RWPE2 (cell line): ENCODE measurements at places on chromosomes 11 and 22.

- no peak for DNase-seq
These were observed 57.6 kb downstream of the SMIM38 start for GRCh38 chr11:69213316-69213715.

DNA sequence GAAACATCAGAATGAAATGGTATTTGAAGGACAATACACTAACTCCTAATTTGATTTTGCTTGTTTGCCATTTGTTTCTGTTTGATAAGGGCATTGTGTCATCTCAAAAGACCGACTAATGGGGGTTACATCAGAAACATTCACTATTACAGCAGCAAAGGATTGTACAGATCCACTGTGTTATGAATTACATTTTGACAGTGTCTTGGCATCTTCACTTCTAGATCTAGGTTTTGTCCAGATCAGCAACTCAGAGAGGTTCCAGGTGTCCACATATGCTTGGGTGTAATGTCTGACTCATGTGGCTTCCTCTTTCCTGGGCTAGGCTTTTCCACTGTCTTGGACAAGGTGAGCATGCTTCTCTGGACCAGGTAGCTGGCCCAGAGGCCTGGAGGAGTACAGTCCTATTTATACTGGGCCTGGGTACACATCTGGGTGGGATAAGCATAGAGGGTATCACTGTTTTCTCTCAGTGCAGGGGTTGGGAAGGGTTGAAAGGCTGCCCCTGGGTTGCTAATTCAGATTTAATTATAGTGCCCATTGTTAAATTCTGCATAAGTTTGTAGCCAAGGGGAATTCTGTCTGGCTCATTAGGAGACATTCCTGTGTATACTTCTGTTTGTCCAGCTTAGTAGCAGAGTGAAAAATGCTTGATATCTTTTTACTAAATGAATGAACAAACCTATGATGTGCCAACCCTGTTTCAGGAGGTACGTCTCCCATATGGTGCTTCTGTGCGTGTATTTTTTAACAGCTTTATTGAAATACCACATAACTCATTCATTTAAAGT is 23.8 kb downstream of the DDI1 start:
- DNase-seq: no peak

DNA sequence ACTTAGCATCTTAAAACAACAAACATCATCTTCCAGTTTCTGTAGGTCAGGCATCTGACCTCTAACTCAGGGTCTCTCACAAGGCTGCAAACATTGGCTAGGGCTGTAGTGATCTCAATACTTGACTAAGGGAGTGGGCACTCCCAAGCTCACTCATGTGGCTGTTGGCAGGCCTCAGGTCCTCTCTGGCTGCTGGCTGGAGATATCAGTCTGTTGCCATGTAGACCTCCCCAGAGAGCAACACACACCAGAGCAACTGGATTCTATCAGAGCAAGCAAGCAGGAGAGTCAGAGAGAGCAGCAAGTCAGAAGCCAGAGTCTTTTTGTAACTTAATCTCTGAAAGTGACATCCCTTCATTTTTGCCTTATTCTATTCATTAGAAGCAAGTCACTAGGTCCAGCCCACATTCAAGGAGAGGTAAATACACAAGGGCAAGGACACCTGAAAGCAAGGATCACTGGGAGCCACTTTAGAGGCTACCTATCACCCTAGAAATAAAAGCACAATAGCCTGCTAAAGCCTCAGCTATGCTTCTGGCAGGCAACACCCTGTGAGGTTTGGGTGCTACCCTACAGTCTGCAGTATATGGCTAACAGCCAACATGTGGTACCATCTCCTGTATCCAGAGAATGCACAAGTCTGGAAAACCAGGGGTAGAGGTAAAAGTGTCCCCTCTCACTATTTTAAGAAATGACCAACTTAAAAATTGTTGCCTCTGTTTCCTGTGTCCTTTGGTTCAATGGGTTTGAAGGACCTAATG is 33.5 kb upstream of the CD44 start:
- DNase-seq: no peak

- no peak for DNase-seq
These were observed 836 bp downstream of the SPON1 start for GRCh38 chr11:13963169-13963948.
